RPMI7951 (cell line): ENCODE measurements at places on chromosomes 2 and 18. TPM values are rescaled to one million over a fixed set of nuclear protein-coding genes. Genes with fewer than 3 reads are reported as not detected.
A peak's percentile ranks its signal among the peaks of the same experiment; 100 is the strongest.

- no peak for DNase-seq
These were observed 2.0 kb downstream of the HOXD3 start for GRCh38 chr2:176158855-176159662.

- DNase-seq, result peak; percentile 23
These were observed 173.8 kb downstream of the ICOS start for GRCh38 chr2:204110338-204110741.

GRCh38 chr2:42359304-42359964, 1.6 kb downstream of the COX7A2L start:
- DNase-seq, result no peak

- no peak for DNase-seq
These were observed 5.1 kb downstream of the MEIS1 start for GRCh38 chr2:66439812-66440542.

- no peak for DNase-seq
These were observed 158.1 kb upstream of the SKOR2 start for GRCh38 chr18:47409519-47409918.

- DNase-seq, result no peak
These were observed 78.7 kb upstream of the OTX1 start for GRCh38 chr2:62971936-62972335.

DNA sequence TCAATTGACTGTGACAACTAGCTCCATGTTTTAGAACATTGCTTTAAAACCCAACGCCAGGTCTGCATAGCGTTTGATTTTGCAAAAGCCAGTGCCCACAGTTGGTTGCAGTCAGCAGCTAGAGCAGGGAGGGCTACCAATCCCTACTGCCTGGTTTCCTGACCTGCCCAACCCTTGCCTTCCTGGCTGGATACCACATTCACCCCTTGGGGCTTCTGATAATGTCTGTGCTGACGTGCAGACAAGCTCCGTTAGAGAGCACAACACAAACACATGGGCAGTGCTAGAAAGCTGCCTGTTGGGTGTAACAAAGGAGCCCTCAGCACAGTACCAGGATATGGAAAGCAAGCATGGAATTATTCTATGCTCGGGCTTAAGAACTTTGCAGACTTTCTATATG, 71.4 kb upstream of the THSD7B start:
- DNase-seq, result no peak

GRCh38 chr2:230879891-230880290, 15.1 kb downstream of the ITM2C start:
- no peak for DNase-seq

DNA sequence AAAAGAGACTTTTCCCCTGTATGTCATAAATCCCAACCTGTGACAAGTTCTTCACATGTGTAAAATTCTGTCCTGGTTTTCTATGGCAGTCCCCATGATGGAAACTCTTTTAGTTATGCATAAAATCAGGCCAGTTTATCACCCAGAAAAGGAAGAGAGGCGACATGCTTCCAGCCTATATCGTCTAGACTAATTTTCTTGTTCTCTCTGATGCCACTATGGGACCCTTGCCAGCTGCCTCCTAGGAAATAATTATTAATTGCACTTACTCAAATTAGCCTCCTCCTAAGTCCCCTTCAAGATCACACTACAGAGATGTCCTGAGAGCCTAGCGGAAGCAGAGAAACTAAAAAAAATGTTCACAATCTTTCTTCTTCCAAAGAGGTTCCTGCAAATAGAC, 722.4 kb downstream of the NRXN1 start:
- DNase-seq, result no peak

DNA sequence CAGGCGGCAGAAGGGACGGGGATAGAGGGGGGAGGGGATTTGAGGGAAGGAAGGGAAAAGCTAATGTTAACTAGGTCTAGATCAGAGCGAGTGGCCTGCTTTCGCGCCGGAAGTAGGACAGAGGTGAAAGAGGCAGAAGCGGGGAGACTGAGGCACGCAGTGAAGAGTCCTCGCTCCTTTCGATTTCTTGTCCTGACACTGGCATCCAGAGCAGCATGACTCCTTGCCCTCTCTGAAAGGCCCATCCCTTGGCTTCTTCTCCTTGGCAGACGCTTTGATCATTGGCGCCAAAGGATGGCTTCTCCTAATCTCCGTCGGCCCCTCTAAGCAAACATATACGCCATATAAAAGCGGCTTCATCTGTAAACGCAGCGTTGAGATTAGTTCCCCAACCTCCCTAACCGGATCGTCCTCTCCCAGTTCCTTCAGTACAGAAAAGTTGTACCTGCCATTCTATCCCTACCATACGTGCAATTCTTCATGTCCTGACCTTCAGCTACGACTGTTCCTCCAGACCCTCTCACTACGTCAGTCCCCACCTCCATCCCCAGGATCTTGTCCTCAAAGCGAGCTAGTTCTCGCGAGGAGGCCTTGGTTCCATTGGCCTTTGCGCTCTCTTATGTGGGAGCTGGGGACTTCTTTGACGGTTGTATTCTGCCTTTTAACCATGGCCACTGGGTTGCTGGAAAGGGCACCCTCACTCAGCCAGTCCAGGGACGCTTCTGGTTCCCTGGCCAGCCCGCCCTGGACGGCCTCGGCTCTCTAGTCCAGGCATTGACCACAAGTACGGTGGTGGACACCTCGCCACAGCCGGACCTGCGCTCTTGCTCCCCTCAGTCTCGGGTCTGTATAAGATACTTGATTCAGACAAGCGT, 857 bp upstream of the NEUROD1 start:
- no peak for DNase-seq

- DNase-seq, result peak; percentile 7
These were observed 74.1 kb downstream of the VRK2 start for GRCh38 chr2:58120626-58121229.

DNA sequence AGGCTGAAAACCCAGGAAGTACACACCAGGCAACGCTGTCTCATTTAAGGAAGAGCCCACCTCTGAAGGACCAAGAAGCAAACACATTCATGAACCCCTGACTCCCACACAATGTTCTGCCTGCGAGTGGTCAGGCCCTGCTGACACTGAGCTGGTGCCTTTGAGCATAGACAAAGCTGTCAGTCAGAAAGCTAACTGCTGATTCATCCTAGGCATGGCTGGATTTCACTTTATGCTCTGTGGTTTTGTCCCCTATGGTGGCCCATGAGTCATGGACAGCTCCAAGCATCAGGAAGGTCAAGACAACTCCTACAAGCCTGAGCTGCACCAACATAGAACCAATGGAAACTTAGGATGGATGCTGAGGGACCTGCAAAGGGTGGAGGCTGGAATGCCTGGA, 78.9 kb downstream of the UXS1 start:
- peak; percentile 93 for DNase-seq

DNA sequence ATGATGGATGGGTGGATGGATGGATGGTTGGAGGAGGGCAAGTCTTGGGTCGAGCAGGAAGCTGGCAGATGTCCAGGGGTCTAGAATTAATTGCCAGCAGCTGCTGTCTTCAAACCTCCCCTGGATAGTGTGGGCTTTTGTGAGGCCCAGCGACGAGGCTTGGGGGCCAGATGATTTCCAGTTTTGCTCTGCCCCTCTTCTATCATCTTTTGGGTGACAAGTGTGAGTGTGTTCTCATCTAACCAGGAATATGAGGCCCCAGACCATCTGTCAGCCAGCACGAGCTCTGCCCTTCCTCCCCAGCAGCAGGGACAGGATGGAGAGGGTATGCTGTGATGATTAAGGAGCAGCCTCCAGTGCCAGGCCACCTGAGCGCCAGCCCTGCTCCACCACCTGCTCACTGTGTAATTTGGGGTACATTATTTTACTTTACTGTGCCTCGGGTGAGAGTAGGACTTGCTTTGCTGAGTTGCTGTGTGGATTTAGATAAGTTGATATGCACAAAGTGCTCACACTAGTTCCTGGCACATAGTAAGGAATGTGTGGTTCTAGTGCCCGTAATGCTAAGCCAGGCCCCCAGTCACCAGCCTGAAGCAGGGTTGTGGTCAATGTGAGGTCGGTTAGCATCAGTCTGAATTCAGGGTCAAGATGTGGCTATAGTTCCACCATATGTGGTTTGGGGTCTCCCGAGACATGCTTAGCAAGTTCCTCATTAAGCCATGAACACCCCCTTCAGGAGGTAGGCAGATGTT, 251.1 kb downstream of the CYP26B1 start:
- DNase-seq, result peak; percentile 67

DNA sequence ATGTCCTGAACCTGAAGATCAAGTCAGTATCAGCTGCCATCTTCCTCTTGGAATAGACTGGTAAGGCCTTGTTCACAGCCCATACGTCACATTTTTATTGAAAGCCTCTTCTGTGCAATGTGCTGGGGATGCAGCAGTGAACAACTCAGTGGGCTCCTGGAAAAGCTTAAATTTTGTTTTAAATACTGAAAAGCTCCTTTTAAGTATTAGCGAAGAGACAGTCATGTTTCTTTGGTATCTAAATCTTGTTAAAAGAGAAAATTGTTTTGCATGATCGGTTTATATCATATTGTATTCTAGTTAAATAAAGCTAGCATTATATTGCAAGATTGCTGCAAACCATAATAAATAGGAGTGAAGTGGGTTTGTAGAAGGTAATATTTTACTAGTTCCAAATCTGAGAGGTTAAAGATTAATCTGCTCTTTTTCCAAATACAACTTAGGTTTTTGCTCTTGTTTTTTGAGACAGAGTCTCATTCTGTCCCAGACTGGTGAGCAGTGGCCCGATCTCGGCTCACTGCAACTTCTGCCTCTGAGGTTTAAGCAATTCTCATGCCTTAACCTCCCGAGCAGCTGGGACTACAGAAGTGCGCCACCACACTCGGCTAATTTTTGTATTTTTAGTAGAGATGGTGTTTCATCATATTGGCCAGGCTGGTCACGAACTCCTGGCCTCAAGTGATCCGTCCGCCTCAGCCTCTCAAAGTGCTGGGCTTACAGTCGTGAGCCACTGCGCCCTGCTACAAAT, 1.6 kb upstream of the RMDN2 start:
- no peak for DNase-seq

DNA sequence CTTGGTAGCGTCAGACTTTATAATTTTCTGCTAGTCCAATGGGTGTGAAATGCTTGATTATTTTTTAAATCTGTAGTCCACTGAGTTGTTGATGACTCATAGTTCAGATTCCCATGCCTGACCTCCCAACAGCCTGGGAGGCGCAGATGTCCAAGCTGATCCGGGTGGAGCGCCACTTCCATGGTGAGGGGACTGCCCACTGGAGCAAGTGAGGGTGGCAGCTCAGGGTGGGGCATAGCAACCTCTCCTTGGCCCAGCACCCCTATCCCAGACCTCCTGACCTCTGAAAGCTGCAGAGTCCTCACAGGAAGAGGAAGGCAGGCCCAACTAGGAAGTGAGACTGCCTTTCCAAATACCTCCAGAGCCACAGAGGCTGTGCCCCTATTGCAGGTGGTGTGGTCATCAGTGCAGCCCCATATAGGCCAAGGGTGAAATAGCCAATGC, 4.4 kb downstream of the MAL start:
- peak; percentile 34 for DNase-seq

DNA sequence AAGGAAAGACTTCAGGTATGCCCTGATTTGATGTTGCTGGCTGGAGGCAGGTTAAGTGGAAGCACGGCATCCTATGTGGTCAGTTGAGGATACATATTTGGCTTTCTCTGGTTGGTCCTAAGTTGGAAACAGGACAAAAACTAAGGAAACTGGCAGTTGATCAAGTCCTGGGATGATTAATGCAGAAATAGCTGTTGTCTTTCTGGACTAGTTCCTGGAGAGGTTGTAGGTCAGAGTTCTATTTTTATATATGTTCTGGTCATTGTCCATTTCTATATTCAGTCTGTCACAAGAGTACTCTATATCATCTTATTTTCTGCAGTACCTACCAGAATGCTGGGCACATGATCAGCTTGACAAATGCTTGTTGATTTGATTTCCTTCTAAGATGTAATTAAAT, 4.0 kb upstream of the SLC35F5 start:
- peak; percentile 73 for DNase-seq

GRCh38 chr2:192443831-192444230, 249.1 kb upstream of the TMEFF2 start:
- DNase-seq, result no peak

- no peak for DNase-seq
These were observed 12.3 kb upstream of the GPR17 start for GRCh38 chr2:127633556-127634065.

DNA sequence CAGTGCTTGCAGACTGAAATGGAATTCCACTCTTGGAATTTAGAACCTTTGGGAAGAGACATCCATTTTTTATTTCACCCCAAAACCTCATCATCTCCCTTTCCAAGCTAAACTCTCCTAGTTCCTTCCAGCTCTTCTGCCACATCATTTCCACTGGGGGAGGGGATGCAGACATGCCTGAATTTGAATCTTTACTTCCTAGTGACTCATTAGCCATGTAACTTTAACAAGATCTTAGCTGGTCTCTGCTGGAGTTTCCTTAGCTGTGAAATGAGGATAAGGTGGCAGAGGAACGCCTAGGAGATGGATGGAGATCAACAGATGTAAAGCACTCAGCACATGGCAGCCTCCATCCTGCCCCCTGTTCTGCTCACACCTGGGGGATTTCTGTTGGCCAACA, 266.8 kb downstream of the EN1 start:
- peak; percentile 2 for DNase-seq

The SFT2D3 gene
- 8.5 and 9.3 TPM in 2 replicates for total RNA-seq

The SPEG gene
- 32.7 and 33.3 TPM in 2 replicates for total RNA-seq

The SPIRE1 gene
- 12.2 and 15.7 TPM in 2 replicates for total RNA-seq

The IL18R1 gene
- total RNA-seq, result 0.10 TPM in 1 of 2 replicates, not detected in the other

The DSG1 gene
- not detected in 2 replicates for total RNA-seq

The C2orf81 gene
- 1.2 and 1.3 TPM in 2 replicates for total RNA-seq
